ENCODE measurements at places on chromosomes 12 and 14. TPM values are rescaled to one million over a fixed set of nuclear protein-coding genes. Genes with fewer than 3 reads are reported as not detected.

DNA sequence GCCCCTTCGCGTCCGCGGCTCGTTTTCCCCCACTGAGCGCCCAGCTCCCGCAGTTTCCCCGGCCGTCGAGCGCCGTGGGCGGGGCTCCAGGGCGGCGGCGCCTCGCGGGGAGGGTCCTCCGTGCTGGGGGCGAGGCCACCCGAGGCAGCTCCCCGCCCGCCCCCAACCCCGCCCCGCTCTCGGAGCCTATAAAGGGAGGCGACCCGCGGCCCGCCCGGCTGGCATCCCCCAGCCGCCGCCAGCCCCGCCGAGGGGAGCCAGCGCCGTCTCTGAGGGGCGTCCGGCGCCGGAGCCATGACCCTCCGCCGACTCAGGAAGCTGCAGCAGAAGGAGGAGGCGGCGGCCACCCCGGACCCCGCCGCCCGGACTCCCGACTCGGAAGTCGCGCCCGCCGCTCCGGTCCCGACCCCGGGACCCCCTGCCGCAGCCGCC is at the start of gene TAMALIN:
Gene TAMALIN, plus strand, starts transcription at position 221 of the 432 bp plus-strand sequence. Its CDS starts 74 bp downstream, at position 295.
- peak within 1 kb of the TSS; percentile 57 for H3K4me3 ChIP-seq
- H3K36me3 ChIP-seq = no peaks in the 10 kb centered on the region
- H3K27me3 ChIP-seq = peaks cover 7% of the 10 kb centered on the region
- H3K4me1 ChIP-seq = peaks cover 21% of the 10 kb centered on the region
- DNase-seq = peak; percentile 26
- H3K27ac ChIP-seq = no peak within 1 kb of the TSS

DNA sequence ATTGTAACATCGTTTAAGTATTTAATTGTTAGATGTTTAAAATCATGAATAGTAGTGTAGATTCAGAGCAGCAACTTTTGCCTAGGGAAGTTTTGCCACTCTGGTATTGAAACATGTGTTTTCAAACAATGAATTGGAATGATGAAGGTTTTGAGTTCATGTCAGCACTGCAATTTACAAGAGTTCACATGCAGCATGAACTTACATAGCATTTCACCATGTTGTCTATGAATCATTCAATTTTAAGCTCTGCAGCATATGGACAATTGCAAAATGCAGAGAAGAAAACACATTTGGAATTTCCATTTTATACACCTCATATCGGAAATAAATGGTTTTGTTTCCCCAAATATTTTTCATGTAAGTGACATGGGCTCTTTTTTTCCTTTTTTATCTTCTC is 170.7 kb upstream of the CDKN3 start:
- H3K36me3 ChIP-seq = no peaks in the 10 kb centered on the region
- no peak overlapping the region for H3K4me3 ChIP-seq
- H3K4me1 ChIP-seq = no peaks in the 10 kb centered on the region
- H3K27me3 ChIP-seq = peaks cover 5% of the 10 kb centered on the region
- no peak for DNase-seq

GRCh38 chr12:88553941-88554658 is 26.2 kb downstream of the KITLG start:
- DNase-seq = peak; percentile 77
- peak overlapping the region; percentile 3 for H3K27ac ChIP-seq
- H3K36me3 ChIP-seq = no peaks in the 10 kb centered on the region
- H3K4me1 ChIP-seq = peaks cover 12% of the 10 kb centered on the region

DNA sequence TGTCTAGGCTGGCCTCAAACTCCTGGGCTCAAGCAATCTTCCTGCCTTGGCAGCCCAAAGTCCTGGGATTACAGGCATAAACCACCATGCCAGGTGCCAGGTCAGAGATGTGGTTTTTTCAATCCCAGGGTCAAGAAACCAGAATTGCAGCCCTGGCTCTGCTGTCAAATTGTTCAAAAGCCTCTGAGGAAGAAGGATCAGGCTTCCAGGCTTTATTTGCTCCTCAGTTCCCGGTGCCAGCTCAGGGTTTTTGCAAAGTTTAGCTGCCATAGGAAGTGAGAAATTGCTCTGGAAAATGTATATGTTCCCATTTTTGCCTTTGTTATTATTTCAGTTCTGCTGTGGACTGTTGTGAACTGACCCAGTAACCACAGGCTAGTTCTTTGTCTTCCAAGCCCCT is 28.7 kb downstream of the WNT5B start:
- peaks cover 4% of the 10 kb centered on the region for H3K36me3 ChIP-seq
- no peak overlapping the region for H3K27ac ChIP-seq
- H3K4me1 ChIP-seq = no peaks in the 10 kb centered on the region
- no peak for DNase-seq

- no peak overlapping the region for H3K4me3 ChIP-seq
- H3K27ac ChIP-seq = no peak overlapping the region
- no peaks in the 10 kb centered on the region for H3K27me3 ChIP-seq
- H3K4me1 ChIP-seq = peaks cover 4% of the 10 kb centered on the region
Measured at GRCh38 chr12:74339211-74339610, 198.4 kb upstream of the ATXN7L3B start.

DNA sequence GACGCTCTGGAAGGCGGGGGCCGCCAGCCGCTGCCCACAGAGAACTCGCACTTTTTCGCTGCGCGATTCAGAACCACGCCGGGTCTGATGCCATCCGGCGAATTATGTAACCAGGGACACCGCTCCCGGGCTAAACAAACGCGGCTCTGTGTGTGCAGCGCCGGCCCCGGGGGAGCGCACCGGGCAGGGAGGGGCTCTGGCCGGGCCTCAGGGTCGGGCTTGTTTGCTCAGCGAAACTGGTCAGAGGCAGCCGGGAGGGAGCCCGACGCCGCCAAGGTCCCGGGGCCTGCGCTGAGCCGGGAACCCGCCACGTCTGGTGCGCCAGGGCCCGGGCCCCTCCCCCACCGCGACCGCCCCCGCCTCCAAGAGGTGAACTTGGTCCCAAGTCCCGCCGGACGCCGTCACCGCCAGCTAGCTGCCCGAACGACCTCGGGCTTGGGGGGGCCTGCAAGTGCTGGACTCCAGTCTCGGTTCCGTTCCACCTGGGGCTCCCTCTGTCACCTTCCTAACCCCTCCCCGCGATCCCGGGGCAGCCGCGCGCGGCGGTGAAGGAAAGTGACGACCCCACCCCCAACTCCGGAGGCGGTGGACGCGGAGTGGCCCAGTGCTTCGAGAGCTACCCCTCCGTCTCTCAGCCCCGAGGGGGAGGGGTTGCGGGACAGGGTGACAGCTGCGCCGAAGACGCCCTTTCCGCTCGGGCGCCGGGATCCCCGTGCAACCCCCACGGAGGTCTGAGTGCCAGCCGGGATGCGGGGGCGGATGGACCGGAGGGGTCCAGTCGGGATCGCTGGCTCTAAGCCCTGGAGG is 848 bp downstream of the CTDSP2 start:
- no peaks in the 10 kb centered on the region for H3K27me3 ChIP-seq
- H3K4me1 ChIP-seq = peaks cover 31% of the 10 kb centered on the region
- no peak for DNase-seq
- peaks cover 2% of the 10 kb centered on the region for H3K36me3 ChIP-seq
- H3K4me3 ChIP-seq = peak overlapping the region; percentile 90

DNA sequence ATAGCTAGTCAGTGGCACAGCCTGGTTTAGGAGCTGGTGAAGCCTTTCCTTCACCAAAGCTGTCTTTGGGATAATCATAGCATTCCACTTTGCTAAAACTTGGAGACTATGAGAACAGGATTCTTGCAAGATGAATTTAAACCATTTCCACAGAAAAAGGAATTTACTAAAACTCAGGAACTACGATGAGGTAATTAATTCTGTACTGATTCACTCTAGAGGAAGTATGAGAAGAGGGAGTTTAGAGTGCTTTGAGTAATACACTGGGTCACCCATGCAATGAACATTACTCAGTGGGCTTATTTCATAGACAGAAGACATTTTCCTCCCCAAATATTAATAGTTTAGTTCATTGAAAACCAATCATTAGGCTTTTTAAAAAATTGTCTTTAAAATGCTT is 73.0 kb downstream of the RMST start:
- H3K4me1 ChIP-seq = peaks cover 5% of the 10 kb centered on the region
- DNase-seq = peak; percentile 78
- H3K27ac ChIP-seq = no peak overlapping the region
- H3K4me3 ChIP-seq = no peak overlapping the region

TMEM52B gene
- total RNA-seq = not detected

- DNase-seq = peak; percentile 23
- peak overlapping the region; percentile 38 for H3K27ac ChIP-seq
- peaks cover 4% of the 10 kb centered on the region for H3K27me3 ChIP-seq
Measured at GRCh38 chr14:94485944-94486841, 10.2 kb upstream of the SERPINA9 start.

BMP4 gene
- total RNA-seq = 27.2 TPM

DNA sequence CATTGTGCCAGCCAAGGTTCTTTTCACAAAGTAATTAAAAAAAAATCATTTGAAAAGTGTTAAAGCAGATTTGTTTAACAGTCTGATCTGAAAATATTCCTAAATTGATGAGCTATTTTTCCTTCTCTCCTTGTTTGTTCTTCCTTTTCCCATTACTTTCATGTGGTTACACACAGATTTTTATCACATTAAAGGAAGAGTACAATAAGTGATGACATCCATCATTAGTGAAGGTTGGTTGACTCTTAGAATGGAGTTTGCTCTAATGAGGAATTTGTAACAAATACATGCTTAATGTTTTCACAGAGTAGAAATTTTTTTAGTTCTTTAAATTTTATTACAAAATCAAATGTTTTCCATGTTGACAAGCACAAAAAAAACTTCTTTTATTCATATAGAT is 18.9 kb upstream of the TOMM20L start:
- no peaks in the 10 kb centered on the region for H3K27me3 ChIP-seq
- H3K36me3 ChIP-seq = peaks cover 5% of the 10 kb centered on the region
- H3K4me3 ChIP-seq = no peak overlapping the region
- H3K27ac ChIP-seq = no peak overlapping the region
- no peak for DNase-seq

ZNF641 gene
- total RNA-seq = 7.1 TPM

HOXC11 gene
- not detected for total RNA-seq
